ENCODE measurements at places on chromosomes 4 and X. TPM values are rescaled to one million over a fixed set of nuclear protein-coding genes. Genes with fewer than 3 reads are reported as not detected.

GRCh38 chr4:126761947-126762662, 870.7 kb upstream of the INTU start:
- no peak for DNase-seq

GLOD5 gene
- not detected for total RNA-seq

DNA sequence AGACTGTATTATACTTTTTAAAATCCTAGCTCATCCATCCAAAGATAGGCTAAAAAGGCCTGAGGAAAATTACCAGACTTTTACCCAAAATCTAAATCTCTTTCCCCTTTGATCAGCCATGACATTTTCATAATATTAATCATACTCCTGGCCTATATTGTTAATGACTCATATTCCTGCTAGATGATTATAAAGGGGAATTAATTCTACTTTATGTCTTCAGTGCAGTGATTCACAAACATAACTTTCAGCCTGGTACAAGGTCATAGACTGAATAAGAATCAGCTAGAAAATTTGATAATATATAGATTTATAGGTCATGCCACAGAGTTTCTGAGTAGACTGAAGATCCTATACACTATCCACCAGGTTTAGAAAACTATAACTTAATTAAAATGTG, 1905.4 kb downstream of the C4orf33 start:
- no peak for DNase-seq

DNA sequence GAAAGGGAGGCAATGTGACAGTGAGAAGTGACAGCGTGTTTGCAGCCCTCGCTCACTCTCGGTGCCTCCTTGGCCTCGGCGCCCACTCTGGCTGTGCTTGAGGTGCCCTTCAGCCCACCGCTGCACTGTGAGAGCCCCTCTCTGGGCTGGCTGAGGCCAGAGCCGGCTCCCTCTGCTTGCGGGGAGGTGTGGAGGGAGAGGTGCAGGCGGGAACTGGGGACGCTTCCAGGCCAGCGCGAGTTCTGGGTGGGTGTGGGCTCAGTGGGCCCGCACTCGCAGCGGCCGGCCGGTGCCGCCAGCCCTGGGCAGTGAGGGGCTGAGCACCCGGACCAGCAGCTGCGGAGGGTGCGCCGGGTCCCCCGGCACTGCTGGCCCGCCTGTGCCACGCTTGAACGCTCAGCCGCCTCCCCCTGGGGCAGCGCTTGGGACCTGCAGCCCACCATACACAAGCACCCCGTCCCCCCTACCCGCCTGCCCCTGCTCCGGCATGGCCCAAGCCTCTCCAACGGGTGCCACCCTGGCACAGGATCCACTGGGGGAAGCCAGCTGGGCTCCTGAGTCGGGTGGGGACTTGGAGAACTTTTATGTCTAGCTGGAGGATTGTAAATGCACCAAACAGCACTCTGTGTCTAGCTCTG, 1142.8 kb upstream of the INTU start:
- no peak for DNase-seq

UGT2B11 gene
- not detected for total RNA-seq
